ENCODE measurements at places on chromosomes 5 and 9.

- DNase-seq, result no peak
These were observed 1.5 kb upstream of the RNF145 start for GRCh38 chr5:159210846-159211245.

GRCh38 chr9:34675869-34676268 is 13.4 kb upstream of the CCL27 start:
- DNase-seq, result no peak

DNA sequence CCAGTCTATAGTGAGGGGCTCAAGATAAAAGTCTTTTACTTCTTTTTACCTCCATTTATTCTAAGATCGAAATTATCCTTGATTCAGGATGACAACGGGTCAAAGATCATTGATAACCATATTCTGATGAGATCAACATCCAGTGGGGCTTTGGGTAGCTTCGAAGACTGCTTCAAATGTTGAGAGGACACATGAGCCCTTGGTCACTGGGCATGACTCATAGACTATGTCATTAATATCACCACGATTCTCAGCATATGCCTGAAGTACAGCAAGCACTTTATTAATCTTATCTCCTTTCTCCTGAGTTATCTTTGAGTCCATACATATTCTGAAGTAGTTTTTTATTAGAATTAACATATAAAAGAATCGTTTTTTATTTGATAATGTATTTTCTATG is 117.1 kb upstream of the DAB2 start:
- DNase-seq, result no peak

DNA sequence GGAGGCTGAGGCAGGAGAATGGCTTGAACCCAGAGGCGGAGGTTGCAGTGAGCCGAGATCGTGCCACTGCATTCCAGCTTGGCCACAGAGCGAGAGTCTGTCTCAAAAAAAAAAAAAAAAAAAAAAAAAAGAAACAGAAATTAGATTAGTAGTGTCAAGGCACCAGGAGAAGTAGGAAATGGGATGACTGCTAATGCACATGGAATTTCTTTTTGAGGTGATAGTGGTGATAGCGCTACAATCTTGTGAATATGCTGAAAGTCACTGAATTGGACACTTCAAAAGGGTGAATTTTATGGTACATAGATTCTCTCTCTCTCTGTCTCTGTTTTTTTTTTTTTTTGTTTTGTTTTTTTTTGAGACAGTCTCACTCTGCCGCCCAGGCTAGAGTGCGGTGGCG is 42.1 kb upstream of the SUB1 start:
- no peak for DNase-seq

- DNase-seq, result no peak
These were observed 13.5 kb downstream of the RABGAP1 start for GRCh38 chr9:122954253-122954691.

All from H7 (cell line).